ENCODE measurements at places on chromosomes 7 and 10. TPM values are rescaled to one million over a fixed set of nuclear protein-coding genes. Genes with fewer than 3 reads are reported as not detected.

The SFR1 gene
- 15.6 TPM for total RNA-seq

The BTBD16 gene
- 0.88 TPM for total RNA-seq

The PLEKHS1 gene
- total RNA-seq, result not detected

The C10orf105 gene
- not detected for total RNA-seq

The TCTN3 gene
- total RNA-seq, result 45.5 TPM

The CPN1 gene
- not detected for total RNA-seq

The MLXIPL gene
- total RNA-seq, result not detected

The AGR2 gene
- total RNA-seq, result 3.5 TPM

The CYP3A7 gene
- total RNA-seq, result not detected

The FRMPD2 gene
- 1.2 TPM for total RNA-seq

The SRI gene
- total RNA-seq, result 227 TPM

The TAF3 gene
- total RNA-seq, result 1.3 TPM

The POT1 gene
- 63.9 TPM for total RNA-seq

The ATRNL1 gene
- total RNA-seq, result 137 TPM

The CYP3A4 gene
- not detected for total RNA-seq

The PTPRZ1 gene
- not detected for total RNA-seq

The SLC13A4 gene
- total RNA-seq, result not detected

The CTNNA3 gene
- total RNA-seq, result not detected

The CYP2C19 gene
- total RNA-seq, result 0.41 TPM

The AIFM2 gene
- total RNA-seq, result 41.3 TPM

The SUN3 gene
- not detected for total RNA-seq

The TDRD1 gene
- total RNA-seq, result not detected

The SPDYE18 gene
- total RNA-seq, result not detected

The GIMAP6 gene
- total RNA-seq, result not detected

The CLDN3 gene
- 69.4 TPM for total RNA-seq

The PRKCQ gene
- 9.8 TPM for total RNA-seq

The MPP7 gene
- not detected for total RNA-seq

The MRLN gene
- not detected for total RNA-seq

The RBM20 gene
- total RNA-seq, result 7.7 TPM

The IL15RA gene
- total RNA-seq, result 49.6 TPM

The TMEM196 gene
- not detected for total RNA-seq

The MYH16 gene
- 0.09 TPM for total RNA-seq

The SPDYE5 gene
- not detected for total RNA-seq

The KCNMA1 gene
- 12.8 TPM for total RNA-seq

The PRPS1L1 gene
- not detected for total RNA-seq

The SLC18A2 gene
- total RNA-seq, result not detected

The GDF2 gene
- not detected for total RNA-seq

The ATOH7 gene
- total RNA-seq, result not detected

The GIMAP1 gene
- not detected for total RNA-seq

The GPR22 gene
- total RNA-seq, result not detected

The CYP17A1 gene
- not detected for total RNA-seq

The SORCS1 gene
- not detected for total RNA-seq

The MYL7 gene
- not detected for total RNA-seq

The WNT2 gene
- total RNA-seq, result not detected

The SMKR1 gene
- not detected for total RNA-seq

The PRSS1 gene
- not detected for total RNA-seq

The FAM25C gene
- not detected for total RNA-seq

The PDK4 gene
- 0.41 TPM for total RNA-seq

The ADAM8 gene
- 2.9 TPM for total RNA-seq

All from Caki2 (cell line).